ENCODE measurements at places on chromosomes 2 and 18.
A peak's percentile ranks its signal among the peaks of the same experiment; 100 is the strongest.

GRCh38 chr2:108945969-108946368 lies 43.1 kb downstream of the EDAR start:
- no peak for DNase-seq

DNA sequence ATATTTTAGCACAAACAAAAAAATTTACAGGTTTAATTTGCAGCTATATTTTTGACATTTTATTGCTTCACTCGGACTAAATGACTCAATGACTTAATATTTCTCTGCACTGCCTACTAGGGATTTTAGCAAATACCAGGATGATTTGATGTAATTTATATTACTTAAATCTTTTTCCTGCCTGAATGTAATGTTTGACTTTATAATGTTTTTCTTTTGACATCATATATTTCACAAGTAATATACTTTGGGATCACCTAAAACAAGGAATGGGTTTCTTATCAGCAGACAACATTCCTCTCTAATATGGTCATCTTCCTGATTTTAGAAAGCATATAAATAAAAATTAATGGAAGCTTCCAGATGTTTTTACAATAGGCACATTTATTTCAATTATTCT lies 253.2 kb upstream of the EPC2 start:
- DNase-seq, result no peak

DNA sequence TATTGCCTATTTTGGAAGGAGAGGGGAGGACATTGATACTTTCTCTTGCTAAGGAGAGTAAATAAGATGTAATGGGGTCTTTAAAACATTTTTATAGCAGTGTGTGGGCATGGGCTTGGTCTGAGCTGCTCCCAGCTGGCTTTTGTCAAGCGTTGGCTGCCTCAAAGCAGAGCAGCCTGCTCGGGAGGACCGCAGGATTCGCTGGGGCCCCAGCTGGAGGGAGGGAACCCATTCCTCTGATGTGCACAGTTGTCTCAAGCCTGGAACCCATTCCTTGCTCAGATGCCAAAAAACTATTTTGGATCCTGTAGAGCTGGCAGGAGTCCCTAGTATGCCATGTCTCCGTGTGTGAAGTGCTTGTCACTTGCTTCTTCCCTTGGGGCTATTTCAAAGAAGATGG lies 59.4 kb upstream of the RMDN2 start:
- DNase-seq, result no peak

DNA sequence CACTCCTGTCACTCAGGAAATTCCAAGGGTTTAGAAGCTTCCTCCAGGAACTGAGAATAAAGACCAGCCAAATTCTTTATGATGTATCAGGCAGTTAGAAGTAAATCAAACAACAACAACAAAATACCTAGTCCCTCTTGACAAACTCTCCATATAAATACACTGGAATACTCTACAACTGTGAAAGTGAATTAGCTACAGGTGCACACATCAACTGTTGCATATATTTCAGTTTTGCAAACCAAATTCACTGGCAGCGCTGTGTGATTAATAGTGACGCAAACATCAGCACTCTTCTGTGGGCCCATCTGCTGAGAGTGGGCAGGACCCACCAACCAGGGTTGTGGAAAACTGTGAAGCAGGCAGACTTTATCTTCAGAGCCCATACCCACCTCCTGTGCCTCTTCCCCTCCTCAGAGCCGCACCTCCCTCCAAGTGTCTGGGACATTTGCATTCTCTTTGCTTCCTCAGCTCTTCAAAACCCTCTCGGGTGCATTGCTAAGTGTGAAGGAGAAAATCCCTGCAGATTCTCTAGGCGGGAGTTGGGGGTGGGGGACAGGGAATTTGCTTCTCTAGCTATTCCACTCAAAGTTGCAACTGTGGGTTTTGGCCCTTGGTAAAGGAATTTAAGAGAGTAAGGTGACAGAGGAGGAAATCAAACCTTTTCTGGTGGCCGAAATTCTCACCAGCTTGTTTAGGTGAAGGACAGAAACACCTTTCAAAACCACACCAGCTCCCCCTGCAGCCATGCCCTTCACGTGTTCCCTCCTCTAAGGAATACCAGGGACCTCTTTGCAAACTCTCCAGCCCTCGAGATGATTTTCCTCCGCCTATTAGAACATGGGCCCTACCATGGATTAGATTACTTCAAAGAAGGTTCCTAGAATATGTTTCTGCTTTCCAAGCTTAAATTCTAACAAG lies 119.3 kb downstream of the MRO start:
- DNase-seq, result no peak

GRCh38 chr2:221807706-221808105 lies 235.6 kb upstream of the EPHA4 start:
- no peak for DNase-seq

- DNase-seq, result no peak
Observed at GRCh38 chr18:79371561-79372121, 24.1 kb upstream of the NFATC1 start.

GRCh38 chr2:203909974-203910373 lies 26.6 kb upstream of the ICOS start:
- DNase-seq, result no peak

DNA sequence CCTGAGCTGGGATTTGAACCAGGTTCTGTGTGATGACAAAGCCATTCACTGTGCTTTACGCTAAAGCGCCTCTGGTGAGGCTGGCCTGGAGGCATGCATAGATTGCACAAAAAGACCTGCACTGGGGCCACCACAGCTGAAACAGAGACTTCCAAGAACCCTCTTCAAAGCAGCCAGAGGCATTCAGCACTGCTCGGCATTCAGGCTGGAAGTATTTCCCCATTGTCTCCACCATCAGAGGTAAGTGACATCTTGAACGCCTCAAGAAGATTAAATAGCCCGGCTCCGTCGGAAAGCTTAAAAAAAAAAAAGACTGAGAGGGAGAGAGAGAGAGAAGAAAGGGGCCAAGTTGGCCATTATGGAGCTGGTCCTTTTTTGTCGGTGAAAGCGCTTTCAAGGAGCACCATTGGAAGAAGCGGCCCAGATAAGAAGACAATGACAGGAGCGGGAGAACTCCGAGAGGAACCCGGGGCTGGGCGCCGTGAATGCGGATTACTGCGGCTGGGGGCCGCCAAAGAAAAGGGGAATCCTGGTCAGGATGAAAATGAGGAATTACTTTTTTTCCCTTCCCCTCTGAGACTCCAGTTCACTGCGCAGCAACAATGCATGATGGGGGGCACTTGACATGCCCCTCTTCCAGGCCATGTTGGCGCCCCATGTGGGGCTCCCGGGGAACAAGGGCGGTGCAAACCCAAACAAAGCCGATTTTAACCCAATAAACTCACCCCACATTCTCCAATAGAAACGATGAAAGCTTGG lies 228.3 kb downstream of the MYCN start:
- no peak for DNase-seq

DNA sequence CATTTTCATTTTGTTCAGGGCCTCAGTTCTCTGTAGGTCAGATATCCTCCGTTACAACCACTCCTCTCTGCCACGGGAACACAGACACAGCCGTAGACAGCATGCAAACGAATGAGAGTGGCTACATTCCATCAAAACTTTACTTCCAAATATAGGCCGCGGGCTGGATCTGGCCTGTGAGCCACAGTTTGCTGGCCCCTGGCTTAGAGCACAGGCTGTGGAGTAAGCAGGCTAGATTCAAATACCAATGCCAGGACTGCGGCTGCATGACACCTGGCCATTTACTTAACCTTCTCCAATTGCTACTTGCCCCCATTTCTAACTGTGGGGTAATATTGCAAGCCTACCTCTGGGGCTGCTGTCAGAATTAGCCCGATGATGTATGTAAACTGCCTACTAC lies 325.8 kb upstream of the POU3F3 start:
- DNase-seq, result no peak

DNA sequence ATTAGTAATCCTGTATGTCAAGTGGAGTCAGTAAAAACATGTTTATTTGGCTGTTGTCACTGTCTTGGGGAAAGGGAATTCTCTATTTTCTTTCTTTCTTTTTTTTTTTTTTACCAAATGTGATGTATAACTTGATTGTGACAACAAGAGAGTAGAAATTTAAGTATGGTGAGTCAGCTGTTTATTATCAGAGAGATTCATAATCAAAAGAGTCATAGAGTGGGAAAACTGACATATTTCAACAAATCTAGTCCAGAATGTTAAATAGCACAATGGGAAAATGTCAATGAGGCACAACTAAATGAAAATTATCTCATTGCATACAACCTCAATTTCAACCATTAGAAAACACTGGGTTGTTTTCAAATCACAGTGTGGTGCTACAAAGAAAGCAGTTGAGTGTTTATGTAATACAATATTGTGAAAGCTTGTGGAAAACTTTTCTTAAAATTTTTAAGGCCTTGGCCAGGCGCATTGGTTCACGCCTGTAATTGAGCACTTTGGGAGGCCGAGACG lies 111.9 kb upstream of the DTNA start:
- DNase-seq, result no peak

DNA sequence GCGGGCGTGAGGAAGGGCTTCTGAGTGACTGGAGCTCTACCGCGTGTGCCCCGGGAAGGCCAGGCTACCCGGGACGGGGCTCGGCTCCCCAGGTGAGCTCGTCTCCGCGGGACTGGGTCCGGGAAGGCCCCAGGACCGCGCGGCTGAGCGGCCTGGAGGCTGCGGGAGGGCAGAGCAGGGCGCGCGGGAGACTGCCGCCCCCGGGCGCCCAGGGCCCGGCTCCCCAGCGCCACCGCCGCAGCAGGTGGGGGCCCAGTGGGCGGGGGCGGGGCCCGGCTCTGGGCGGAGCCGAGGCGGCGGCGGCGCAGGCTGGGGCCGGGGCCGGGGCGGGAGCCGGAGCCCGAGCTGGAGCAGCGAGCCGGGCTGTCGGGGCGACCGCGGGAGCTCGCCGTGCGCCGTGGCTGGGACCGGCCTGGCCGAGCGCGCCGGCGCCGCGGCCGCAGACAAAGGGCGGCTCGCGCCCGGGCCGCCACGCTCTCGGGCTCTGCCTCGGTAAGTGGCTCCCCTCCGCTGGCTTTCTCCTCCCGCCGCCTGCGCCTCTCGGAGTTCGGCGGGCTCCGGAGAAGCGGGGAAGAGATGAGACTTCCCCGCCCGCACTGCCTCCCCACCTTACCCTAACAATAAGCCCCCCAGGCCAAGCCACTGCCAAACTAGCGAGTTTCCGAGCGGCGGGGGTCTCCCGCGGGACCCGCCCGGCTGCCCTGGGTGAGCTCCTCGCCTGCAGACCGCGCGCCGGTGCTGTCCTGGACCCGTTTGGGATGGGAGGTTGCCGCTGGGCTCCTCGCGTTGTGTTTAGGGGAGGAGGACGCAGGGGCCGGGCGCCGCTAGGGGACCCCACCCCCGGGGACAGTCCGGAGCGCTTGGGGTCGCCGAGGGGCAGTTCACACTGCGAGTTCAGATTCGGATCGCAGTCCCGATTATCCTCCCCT lies at the start of gene MAPK4:
TSS of gene MAPK4 (plus strand) at position 336 of the 929 bp plus-strand sequence. CDS start 103,872 bp downstream, outside the sequence.
- DNase-seq, result peak; percentile 68

DNA sequence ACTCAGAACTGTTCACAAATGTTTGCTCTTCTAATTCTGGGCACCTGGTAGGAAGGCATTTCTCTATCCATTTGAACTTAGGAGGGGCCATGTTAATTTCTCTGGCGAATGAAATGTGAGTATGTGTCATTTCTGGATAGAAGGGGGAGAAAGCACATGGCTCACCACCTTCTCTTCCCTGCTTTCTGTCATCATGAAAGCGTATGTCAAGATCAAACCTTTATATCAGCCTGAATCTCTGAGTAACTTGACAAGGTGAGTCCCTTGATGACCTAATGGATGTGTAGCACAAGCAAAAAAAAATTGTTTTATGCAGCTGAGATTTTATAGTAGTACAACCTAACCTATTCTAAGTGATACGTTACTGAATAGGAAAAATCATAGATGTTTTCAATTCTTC lies 12.1 kb upstream of the LCT start:
- no peak for DNase-seq

DNA sequence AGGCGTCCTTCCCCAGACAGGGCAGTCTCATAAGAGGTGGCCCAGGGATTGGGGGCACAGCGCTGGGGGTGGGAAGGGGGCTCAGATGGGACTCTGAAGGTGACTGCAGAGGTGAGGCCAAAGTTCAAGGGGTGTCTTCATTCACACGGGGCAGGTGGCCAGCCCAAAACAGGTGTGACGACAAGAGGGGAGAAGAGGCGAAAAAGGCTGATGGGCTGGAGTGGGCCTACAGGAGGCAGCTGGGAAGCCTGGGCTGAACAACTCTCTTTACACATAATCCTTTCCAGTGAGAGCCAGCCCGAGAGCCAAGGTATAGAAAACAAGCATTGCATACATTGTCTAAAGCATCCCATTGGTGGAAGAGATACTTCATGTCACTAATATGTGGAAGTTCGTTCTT lies 130.9 kb upstream of the ASB18 start:
- DNase-seq, result no peak

DNA sequence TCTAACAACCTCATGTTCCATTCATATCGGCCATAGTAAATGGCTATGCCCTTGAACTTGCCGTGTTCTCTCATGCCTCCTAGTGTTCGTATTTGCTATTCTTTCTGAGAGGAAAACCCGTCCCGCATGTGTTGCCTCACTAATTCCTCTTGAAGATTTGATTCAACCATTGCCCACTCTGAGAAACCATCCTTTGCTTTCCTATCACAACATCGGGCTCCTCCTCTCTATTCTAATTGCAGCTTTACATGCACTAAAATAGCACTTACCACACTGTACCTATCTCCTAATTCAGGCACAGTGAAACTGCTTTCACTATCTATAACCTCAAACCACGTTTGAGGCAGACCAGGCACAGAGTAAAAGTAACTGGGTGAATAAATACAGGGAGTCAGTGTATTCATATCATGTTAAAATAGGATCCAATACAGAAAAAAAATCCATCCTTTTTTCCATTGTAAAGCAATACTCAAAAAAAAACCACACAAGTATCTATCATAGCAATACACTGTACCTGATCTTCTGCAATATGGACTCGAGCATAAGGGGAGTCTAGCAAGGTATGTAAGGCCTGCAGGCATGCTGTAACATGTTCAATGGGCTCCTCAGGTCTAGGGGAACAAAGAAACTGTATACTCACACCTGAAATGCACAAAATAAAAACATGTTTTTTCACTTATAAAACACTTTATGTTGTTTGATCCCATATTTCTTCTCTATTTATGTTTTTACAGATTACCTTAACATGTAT lies 39.0 kb upstream of the STRN start:
- DNase-seq, result no peak

GRCh38 chr2:180848393-180848792 lies 132.0 kb upstream of the UBE2E3 start:
- DNase-seq, result no peak

DNA sequence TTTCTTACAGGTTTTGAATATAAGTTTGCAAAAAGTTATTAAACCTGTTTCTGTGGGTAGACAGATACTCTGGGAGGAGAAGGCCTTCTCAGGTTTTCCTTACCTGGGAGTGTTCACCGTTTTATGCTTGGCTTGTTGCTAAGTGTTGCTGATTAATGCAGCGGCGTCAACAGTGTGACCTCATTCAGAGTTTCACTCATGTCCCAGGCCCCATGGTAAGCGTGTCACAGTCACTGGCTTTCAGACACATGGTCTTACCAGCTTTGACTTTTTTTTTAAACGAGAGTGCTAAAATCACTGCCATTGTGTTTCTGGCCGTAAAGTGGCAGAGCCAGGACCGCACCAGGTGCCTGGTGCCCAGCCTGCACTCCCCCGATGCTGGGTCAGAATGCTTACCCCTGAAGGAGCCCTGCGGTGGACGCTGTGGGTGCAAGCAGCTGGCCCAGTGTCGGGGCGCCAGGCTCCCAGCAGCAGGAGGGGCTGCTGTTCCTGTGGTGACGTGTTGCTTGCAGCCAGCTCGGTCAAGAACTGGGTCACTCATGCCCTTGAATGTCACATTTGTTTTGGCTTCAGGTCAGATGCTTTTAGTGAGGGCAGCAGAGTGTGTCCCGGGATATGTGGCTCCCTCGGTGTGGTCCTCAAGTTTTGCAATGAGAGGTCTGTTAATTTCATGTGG lies 3.5 kb downstream of the CAPN10 start:
- no peak for DNase-seq

GRCh38 chr2:218479595-218479994 lies 60.7 kb downstream of the VIL1 start:
- DNase-seq, result no peak

GRCh38 chr2:215423928-215424540 lies 11.8 kb downstream of the FN1 start:
- DNase-seq, result no peak
